ENCODE measurements at places on chromosomes 13 and 19.

DNA sequence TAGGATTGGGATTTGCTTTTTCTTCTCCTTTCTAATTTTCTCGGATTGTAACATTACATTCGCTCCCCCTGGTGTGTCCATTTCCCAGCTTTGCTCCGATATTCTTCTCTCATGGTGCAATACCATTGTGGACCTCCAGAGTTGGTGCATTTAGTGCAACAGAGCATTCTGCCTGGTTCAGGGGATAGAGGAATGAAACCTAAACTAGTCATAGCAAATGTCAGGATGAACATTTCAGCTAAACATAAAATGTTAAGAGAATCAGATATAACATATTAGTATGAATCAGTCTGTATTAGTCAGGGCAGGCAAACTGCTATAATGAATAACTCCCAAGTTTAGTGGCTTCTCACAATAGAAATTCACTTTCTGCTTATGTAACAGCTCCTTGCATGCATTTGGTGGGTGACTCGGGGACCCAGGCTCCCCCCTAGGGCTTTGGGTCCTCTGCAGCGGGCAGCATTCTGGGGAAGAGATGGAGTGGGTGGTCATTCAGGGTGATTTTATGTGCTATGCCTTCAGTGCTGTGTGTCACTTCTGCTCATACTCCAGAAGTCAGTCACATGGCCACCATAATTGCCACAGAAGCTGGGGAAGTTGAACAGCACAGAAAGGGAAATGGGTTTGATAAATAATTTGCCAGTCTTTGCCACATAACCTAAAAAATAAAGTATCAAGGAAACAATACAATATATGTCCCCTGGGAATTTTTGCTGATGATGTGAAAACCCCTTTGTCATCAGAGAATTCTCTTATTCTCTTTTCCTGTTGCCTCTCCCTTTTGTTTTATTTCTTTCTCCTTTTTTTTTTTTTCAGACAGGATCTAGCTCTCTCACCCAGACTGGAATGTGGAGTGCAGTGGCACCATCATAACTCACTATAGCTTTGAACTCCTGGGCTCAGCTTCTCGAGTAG lies 111.0 kb downstream of the HSPH1 start:
- DNase-seq, result no peak

GRCh38 chr19:17450264-17451075 lies 2.0 kb upstream of the TMEM221 start:
- peak; percentile 24 for DNase-seq

- DNase-seq, result peak; percentile 47
Observed at GRCh38 chr13:48586591-48587103, 53.8 kb upstream of the RCBTB2 start.

GRCh38 chr19:5590151-5590864 lies 22.6 kb upstream of the TINCR start:
- no peak for DNase-seq

- DNase-seq, result no peak
Observed at GRCh38 chr19:32178956-32179355, 166.5 kb upstream of the ZNF507 start.

- DNase-seq, result no peak
Observed at GRCh38 chr13:74657765-74658164, 523.6 kb upstream of the KLF12 start.

DNA sequence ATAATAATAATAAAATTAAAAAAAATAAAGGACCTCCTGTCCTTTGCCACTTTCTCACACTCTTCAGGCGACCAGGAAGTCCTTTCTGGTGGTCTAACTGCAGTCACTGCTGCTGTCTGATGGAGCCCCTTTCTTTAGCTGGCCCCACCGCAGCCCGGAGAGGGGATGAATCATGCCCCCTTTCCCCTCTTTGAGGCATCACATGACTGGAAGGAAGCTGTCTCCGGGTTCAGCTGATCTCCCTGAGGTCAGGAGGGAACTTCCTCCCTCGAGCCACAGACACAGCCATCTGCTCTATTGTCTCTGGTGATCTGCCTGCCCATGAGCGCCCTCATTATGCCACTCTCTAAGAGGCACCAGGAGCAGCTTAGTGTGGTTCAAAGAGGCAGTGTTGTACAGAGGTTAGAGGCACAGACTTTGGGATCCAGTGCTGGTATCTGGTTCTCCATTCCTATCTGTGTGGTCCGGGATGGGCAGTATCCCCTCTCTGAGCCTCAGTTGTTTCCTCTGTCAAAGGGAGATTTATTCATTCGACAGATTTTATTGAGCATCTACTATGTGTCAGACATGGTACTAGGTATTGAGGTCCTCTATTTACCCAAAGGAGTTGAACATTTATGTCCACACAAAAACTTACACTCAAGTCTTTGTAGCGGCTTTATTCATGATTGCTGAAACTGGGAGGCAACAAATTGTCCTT lies 30.0 kb downstream of the VAV1 start:
- DNase-seq, result no peak

DNA sequence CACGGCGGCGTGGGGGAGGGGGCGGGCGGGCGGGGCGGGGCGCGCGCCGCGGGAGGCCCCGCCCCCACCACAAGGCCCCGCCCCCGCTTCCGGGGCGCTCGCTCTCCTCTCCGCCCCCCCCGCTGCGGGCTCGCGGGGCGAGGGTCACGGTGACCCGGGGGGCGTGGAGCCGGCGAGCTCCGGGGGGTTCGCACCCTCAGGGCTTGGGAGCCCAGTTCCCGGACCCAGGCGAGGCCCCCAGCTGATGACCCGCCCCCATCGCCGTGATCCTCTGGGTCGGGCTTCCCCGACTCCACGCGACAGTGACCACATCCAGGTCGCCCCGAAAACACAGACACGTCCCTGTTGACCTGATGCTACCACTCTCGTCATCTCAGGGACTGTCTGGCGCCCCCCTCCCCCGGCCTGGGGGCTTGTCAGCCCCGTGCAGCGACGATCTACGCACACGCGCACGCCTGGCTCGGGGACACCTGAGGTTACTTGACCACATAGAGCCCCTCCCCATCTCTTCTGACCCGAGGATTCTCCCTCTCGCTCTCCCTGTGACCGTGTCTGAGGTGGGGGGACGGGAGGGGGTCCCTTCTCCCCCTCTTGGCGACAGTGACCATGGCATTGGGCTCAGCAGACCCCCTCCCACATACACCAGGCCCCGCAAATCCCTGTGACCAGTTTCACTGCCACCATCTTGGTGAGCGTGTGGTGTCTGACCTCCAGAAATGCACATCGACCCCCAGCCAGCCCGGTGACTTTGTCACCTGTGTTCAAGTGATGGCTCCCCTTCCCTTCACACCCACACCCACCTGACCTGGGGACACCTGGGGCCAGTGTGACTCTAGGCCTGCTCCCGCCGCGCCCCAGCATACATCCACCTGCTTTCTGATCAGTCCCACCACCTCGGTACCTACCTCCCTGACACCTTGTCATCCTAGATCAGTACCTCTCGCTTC lies 670 bp downstream of the MAP2K7 start:
- no peak for DNase-seq

All from hematopoietic multipotent progenitor cell treated with erythropoietin and hydrocortisone succinate and interleukin-3 and kit ligand, for 15 days (in vitro differentiated cells).